NCI-H2029 (cell line): ENCODE measurements at places on chromosomes 6 and 20.

GRCh38 chr6:131795366-131795765 is 12.5 kb upstream of the ENPP1 start:
- DNase-seq, result no peak

- DNase-seq, result no peak
These were observed 87.4 kb downstream of the PCSK2 start for GRCh38 chr20:17314264-17314663.

DNA sequence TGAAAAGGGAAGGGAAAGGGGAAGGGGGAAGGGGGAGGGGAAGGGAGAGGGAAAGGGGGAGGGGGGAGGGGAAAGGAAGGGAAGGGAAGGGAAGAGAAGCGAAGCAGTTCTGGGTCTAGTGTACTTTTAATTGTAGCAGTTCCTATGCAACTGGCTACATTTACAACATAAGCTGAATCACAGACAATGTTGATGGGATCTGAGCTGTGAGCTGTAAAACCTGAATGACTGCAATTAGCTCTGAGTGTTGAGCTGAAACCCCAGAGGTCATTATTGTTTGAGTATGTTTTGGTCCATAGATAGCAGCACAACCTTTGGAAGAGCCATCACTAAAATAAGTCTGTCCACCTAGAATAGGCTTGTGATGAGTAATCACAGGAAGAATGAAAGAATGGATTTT is 7.2 kb upstream of the ABHD12 start:
- no peak for DNase-seq

GRCh38 chr6:38480036-38480435 is 159.7 kb downstream of the BTBD9 start:
- no peak for DNase-seq

DNA sequence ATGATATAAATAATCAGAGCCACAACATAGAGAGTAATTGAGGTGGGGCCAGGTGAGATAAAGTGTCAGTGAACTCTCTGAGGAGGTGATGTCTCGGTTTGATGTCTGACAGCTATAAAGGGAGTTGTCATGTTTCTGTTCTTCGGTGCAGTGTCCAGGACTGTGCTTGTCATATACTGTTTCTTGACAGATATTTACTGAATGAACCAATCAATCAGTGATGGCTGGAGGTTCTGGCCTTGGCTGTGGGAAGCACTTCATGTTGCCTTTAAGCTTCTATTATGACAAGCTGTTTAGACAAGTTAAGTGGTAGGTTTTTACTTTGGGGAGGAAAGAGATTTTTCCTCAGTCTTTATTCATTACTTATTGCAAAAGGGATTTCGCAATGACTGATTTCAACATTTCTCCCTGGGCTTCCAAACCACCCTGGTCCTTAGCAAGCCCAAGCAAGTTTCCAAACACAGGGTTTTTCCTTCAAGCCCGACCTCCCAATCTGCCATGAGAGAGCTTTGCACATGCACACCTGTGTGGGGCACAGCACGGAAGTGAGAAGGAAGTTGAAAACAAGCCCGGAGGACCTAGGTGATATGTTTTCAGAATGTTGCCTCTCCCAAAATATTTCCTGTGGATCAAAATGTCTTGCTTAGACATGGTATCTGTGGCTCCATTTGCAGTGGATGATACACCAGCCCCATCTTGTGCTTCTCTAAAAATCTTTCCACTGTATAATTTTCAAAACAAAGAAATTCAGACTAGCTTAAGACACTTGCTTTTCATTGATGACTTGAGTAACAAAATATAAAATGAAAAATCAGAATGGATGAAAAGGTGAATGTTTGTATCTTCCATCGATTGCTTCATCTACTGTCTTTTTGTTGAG is 567.3 kb upstream of the BTBD3 start:
- no peak for DNase-seq

DNA sequence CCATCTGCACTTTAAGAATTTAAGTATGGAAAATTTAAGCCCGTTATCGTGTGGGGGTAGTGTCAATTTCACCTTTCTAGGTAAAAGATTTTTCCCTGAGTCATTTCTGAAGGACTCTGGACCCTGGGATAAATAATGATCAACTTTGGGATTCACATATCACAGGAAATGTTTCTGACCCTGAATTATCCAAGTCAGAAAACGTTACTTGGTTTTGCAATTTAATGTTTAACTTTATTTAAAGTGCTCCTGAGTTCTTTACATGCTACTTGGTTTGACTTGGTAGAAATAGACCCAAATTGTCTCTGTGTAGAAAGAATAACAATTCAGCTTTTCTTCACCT is 1.5 kb upstream of the SLC17A3 start:
- DNase-seq, result no peak
